ENCODE measurements at places on chromosomes 4 and X.

DNA sequence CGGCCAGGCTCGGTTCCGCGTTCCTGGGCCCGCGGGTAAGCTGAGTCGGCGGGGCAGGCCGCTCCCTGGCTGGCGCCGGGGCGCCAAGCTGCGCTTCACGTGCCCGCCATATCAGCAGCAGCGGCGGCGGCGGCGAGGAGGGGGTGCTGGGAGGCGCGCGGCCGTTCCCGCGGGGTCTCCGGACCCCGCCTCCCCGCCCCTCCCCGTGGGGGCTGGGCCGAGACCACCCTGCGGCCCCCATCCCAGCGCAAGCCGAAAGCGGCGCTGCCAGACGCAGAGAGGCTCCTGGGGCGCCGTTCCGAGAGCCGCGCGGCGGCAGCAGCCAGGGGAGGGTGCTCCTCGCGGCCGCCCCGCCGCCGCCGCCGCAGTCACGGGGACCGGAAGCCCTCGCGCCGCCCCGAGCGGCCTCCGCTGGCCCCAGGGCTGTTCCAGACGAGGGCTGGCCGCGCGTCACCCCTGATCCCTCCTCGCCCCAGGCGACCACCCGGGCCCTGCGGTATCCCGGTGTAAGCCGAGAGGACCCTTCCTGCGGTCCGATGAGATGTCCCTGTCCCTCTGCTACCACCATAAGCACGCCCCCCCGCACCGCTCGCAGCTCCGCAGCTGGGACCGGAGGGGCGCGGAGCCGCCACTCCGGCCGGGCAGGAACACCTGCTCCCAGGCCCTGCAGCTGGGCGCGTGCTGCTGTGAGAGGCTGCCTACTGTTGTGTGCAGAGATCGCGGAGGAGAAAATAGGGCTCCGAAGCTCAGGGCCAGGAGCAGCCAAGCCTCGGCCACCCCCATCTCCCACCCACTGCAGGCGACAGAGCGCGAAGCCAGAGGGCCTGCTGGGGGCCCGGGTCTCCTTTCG lies 7.5 kb upstream of the BCOR start:
- no peak for DNase-seq

GRCh38 chrX:21972721-21973120 lies 32.2 kb downstream of the SMS start:
- DNase-seq: no peak

GRCh38 chrX:140110081-140110650 lies 144.8 kb upstream of the CXorf66 start:
- DNase-seq: no peak

DNA sequence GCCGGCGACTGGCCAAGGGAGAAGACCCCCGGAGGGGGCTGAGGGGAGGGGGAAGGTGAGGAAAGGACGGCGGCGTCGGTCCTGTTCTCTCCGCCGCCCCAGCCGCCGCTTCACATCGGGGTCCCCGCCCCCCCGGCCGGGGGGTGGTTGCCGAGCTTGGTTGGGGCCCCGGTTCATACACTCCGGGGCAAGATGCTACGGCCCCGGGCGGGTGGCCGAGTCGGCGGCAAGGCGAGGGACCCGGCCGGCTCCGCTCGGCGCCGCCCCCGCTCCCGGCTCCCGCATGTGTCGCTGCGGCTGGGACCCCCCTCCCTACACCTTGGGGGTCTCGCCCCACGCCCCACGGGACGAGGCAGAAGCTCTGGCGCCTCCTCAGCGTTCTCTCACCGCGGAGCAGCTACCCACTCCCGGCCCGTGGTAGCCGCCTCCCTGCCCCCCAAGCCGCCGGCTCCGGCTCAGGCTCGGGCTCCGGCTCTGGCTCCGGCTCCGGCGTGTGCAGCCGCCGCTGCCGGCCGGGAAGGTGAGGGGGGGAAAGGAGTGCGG lies 461 bp downstream of the FBXW7 start:
- DNase-seq: no peak

- no peak for DNase-seq
Observed at GRCh38 chrX:137568741-137569469, 3.0 kb downstream of the ZIC3 start.

- DNase-seq: no peak
Observed at GRCh38 chr4:185341841-185342240, 53.9 kb downstream of the LRP2BP start.

- DNase-seq: no peak
Observed at GRCh38 chr4:103415801-103416200, 217.7 kb upstream of the CENPE start.

GRCh38 chr4:41538887-41539498 lies 1.0 kb downstream of the LIMCH1 start:
- peak; percentile 8 for DNase-seq

DNA sequence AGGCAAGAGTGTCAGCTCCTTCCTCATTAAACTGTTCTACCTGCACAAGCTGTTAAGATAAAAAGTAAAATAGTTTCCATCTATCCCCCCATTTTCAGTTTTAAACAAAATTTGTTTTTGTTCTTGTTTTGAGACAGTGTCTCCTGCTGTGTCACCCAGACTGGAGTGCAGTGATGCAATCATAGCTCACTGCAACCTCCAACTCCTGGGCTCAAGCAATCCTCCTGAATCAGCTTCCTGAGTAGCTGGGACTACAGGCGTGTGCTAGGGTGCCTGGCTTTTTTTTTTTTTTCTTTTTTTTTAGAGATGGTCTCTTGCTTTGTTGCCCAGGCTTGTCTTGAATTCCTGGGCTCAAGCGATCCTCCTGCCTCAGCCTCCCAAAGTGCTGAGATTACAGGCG lies 105.4 kb downstream of the HS6ST2 start:
- no peak for DNase-seq

DNA sequence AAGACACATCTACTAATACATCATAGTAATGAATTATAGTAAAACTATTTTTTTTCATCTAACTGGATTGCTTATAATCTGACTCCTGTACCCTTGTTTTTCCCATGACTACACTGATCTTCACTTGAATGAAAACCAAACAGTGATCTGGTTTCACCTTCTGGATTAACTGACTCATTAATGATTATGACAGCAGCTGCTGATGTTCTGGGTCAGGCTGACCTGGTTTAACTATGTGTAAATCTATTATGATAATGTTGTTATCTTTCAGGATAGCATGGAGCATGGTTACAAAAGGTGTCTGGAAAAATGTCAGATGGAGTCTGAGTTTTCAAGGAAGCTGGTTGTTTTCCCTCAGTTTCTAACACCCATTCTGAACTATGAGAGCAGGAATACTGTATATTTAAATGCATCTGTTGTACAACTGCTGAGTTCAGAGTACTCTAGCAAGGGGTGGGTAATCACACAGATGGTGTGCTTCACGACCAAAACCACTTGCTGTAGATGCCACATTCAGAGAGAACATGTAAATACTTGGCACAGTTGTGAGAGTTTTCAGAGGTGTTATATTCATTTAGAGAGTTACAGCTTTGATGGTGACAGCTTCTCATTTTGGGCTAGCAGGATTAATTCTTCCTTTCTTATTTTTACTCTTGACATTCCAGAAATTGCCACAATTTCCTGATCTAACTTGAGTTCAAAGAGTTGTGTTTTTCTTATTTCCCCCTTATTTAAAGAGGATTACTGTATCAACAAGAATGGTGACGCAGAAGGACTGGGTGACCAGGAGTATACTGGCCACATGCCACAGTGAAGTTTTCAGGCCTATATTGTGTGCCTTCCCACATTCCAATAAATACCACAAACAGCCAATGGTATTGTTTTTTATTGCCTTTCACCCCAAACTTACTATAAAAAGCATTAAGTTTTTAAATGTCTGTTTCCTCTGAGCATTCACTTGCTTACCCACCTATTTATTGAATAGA lies 249.7 kb upstream of the TET2 start:
- DNase-seq: no peak

Measured in cortex of kidney (tissue), 1 donor.